ENCODE measurements at places on chromosomes 3 and 15.

DNA sequence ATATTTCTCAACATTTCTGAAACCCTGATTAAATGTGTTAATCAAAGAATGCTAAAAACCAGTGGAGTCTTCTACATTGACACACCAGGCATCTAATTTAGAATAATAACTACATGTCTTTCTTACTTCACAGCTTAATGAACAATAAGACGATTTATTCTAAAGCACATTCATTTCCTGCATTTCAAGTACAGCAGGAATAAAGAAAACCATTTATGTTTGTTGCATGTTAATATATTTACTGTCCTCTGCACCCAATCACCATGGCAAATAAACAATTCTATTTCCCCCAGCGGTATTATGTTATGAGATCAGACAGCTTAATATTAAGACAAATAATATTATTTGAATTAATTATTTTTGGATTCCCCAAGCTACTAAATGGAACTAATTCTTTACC, 1336.3 kb upstream of the CADM2 start:
- no peak for DNase-seq

GRCh38 chr15:60382773-60383674, 14.8 kb downstream of the ANXA2 start:
- no peak for DNase-seq

DNA sequence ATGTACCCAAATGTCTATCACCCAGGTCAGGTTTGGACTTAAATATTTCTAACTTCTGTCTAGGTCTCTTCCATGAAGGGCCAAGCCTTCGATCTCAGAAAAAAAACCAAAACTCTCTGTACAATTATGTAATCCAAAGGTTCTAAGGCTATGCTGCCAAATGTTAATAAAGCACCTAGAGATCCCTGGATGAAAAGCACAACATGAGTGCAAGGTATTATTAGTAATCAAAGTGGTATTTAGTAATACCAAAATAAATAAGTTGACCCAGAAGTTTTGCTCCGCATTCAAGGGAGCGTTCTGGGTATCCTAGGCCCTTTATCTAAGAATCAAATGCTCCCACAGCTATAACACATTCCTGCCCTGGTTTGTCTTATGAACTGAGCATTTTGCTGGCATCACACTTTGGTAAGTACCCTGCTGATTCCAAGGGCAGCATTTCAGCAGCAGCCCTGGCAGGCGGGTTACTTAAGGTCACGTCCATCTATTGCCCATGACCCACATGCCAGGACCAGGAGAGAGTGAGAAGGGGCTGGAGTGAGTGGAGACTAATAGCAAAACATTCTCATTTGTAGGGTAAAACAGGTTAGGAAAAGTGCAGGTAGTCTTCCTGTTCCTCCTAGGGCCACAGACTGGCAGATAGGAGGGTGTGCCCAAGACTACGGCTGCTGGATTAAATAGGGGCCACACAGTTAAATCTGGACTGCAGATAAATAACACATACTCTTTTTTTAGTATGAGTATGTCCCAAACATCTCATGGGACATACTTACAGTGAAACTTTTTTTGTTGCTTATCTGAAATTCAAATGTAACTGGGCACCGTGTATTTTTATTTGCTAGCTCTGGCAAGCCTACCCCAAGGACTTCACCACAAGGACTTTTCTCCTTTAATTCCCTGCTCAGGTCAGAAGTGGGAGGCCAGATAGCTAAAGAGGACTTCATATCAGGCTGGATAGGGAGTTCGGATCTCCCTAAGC, 76.0 kb upstream of the SNRK start:
- DNase-seq = no peak

- DNase-seq = no peak
These were observed 818 bp downstream of the PPP1R2 start for GRCh38 chr3:195542316-195542697.

DNA sequence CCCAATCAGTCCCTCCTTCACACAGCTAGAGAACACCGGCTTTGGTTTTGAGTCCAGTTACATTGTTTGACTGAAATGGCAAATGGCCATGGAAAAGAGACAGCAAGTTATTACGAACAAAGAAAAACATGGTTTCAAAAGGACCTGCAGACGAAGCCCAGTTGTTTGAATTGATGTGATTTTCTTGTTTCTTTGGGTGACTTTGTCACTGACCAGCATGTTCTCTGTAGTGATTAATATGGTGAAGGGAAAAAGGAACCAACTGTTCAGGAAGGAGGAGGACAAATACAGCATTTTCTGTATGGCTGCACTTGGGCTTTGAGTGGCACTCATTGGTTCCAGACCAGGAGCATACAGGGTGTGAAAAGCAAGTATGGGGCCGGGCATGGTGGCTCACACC, 217.4 kb upstream of the TPM1 start:
- DNase-seq = no peak

DNA sequence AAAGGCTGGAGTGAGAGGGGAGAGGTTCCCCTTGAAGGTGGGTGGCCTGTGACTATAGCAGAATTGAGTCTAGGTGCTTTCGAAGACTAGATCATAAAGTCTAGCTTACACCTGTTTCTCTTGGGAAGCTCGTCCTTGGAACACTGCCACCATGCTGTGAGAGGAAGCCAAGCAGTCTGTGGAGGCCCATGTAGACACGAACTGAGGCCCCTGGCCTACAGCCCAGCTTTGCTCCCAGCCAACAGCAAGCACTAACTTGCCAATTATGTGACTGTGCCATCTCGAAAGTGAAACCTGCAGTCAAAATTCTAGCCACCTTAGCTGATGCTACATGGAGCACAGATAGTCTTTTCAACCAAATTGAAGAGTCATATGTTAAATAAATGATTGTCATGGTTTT, 190.5 kb upstream of the NECTIN3 start:
- DNase-seq = no peak

DNA sequence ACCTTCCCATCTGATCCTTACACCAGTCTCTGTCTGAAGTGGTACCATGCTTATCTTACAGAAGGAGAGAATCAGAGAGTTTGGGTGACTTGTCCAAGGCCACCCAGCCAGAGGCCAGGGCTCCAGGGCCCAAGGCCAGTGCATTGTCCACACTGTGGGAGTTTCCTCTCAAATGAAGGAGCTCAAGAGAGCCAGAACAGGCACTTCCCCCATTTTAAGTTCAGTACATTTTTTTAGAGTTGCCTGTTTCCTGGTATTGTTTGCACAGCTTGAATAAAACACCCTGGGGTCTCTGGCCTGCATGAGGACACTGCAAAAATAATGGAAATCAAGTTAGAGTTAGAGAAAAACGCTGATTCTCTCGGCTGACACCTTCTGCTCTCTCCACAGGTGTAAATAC, 284.0 kb downstream of the SQOR start:
- DNase-seq = no peak

- no peak for DNase-seq
These were observed 11.9 kb downstream of the DNAJA4 start for GRCh38 chr15:78276064-78276943.

DNA sequence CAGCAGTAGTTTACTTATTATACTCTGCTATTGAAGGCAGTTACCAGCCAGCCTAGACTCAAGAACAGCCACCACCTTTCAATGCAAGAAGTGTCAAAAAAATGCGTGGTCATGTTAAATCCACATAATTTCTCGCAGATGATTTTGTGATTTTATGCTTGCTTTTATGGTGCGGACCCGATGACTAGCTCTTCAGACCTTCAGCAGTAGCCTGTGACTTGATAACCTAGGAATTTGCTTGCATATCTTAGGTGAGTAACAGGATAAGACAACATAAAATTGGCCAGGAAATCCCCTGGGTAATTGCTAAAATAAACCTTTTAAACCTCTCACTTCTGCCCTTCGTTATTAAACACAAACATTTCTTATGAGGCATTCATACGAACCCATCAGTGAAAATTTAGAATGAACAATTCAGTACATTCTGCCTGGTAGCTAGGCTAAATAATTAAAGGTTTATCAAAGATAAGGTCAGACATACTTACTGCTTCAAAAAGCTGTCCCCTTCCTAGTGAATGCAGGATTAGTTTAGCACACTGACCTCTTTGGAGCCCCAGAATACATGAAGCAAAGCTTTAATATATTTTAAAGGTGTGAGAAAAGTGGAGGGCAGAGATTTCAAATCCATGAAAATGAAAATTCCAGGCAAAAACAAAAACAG, 798.8 kb downstream of the OTOL1 start:
- no peak for DNase-seq

GRCh38 chr15:44011238-44011854, 183.7 kb downstream of the FRMD5 start:
- no peak for DNase-seq

GRCh38 chr3:94512876-94513275, 450.0 kb downstream of the NSUN3 start:
- no peak for DNase-seq

DNA sequence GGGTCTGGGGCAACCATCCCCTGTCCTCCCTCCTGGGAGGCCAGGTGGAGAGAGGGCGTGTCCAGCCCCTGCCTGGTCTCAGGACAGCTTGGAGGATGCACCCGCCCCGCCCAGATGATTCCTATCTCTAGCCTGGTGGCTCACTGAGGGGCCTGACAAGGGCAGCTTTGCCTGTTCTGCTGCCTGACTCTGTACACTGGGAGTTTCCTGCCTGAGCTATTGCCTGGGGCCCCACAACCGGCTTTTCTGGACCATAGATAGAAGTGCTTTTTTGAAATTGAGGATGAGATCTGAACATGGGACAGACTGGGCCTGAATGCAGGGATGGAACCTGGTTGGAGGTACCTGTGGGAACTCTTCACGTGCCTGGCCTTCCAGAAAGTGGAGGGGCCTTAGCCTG, 751 bp upstream of the PLA2G4E start:
- no peak for DNase-seq

GRCh38 chr3:190607021-190607420, 93.1 kb downstream of the IL1RAP start:
- DNase-seq = no peak

- DNase-seq = no peak
These were observed 267.5 kb upstream of the NR2E3 start for GRCh38 chr15:71542836-71543235.

DNA sequence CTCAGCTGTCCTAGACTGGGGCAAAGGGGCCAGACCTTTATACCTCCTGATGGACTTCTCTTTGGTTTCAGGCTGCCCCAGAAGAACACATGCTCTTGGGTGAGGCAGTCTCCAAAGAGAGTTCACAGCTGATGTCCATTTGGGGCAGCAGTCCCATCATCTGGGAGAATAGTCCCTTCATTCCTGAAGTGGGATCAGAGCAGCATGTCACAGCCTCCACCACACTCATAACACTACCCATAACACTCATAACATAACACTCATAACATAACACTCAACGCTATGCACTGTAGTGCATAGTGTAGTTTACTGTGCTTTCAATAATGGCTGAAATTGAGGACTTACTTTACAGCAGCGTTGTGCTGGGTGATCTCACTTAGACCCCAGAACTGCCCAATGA, 36.7 kb upstream of the PLCL2 start:
- no peak for DNase-seq

DNA sequence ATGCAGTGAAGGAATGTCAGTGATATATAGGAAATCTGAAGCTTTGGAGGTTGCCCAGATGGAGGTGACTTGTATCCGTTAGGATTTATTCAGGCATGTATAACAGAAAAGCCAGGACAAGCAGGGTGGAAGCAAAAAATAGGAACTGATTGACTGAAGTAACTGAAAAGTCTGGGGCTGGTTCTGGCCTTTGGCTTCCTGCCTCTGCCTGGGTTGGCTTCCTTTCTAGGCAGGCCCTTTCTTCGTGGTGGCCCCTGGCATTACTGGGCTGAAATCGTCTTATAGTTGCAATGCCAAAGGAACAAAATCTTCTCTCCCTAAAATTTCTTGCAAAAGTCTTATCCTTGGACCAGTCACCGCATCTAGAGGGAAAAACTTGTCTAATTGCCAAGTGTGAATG, 386.1 kb downstream of the PTPRG start:
- DNase-seq = no peak
